ENCODE measurements at places on chromosomes 4 and X. TPM values are rescaled to one million over a fixed set of nuclear protein-coding genes. Genes with fewer than 3 reads are reported as not detected.

GLOD5 gene
- total RNA-seq = not detected

ANXA3 gene
- total RNA-seq = not detected

DYNLT3 gene
- 40.2 TPM for total RNA-seq

HHIP gene
- not detected for total RNA-seq

TBL1X gene
- total RNA-seq = 20.2 TPM

ETDA gene
- not detected for total RNA-seq

MAGEA2 gene
- total RNA-seq = not detected

PDE6B gene
- total RNA-seq = 11.5 TPM

AMELX gene
- total RNA-seq = not detected

CLIC2 gene
- total RNA-seq = 0.39 TPM

TMEM150C gene
- 0.15 TPM for total RNA-seq

LUZP4 gene
- total RNA-seq = not detected

FGFBP2 gene
- total RNA-seq = 0.50 TPM

BTK gene
- 10.0 TPM for total RNA-seq

GAGE12C gene
- not detected for total RNA-seq

SSX2B gene
- not detected for total RNA-seq

RIBC1 gene
- total RNA-seq = 1.6 TPM

HTR2C gene
- not detected for total RNA-seq

DKK2 gene
- total RNA-seq = not detected

LNX1 gene
- not detected for total RNA-seq

UCP1 gene
- not detected for total RNA-seq

F8 gene
- 5.6 TPM for total RNA-seq

RHOXF2 gene
- total RNA-seq = not detected

AKAP14 gene
- total RNA-seq = not detected

NEIL3 gene
- total RNA-seq = 2.4 TPM

CNGA1 gene
- not detected for total RNA-seq

GLUD2 gene
- not detected for total RNA-seq

GC gene
- total RNA-seq = not detected

DDIT4L gene
- total RNA-seq = not detected

FAM53A gene
- total RNA-seq = 2.4 TPM

MID1 gene
- total RNA-seq = not detected

AREG gene
- total RNA-seq = 15.0 TPM

CXCL1 gene
- 0.31 TPM for total RNA-seq

H2BW2 gene
- not detected for total RNA-seq

PNMA5 gene
- 0.16 TPM for total RNA-seq

SLC6A14 gene
- total RNA-seq = not detected

TSPAN5 gene
- total RNA-seq = 11.8 TPM

Data from T-helper 17 cell (primary cell).